GM23248 (cell line): ENCODE measurements at places on chromosomes 12 and 14.

GRCh38 chr14:71712478-71712877 lies 219.8 kb upstream of the RGS6 start:
- no peak for DNase-seq

- DNase-seq = no peak
Observed at GRCh38 chr12:41634091-41634490, 446.0 kb downstream of the PDZRN4 start.

GRCh38 chr12:1919284-1919683 lies 832 bp upstream of the CACNA2D4 start:
- no peak for DNase-seq

- DNase-seq = peak; percentile 27
Observed at GRCh38 chr12:49058366-49059044, 2.1 kb downstream of the KMT2D start.

DNA sequence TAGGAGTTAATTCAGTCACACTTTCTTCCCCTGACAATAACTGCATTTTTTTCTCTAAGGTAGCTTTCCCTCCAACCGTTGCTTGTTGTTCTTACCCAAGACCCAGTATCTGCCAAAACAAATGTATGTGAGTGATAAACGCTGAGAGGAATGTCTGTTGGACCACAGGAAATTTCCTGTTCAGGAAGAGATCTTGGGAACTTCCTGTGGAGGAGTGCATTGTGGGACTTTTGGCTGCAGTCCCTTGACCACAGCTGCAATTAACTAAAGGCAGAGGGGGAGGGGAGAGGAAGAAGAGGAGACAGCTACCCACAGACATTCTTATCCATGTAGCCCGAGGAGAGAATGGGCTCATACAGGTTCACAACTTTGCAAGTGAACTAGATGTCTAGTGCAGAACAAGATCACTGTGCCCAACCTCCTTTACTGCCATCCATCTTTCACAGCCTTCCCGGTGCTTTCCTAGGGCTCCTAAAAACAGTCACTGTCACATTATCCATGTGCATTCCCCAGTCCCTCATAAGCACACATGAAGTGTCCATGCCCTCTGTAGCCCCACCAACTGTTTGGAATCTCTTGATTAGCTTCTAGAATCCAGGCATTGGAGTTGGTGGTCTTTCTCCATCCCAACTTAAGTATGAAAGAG lies 149.5 kb downstream of the ETV6 start:
- DNase-seq = peak; percentile 74

- DNase-seq = peak; percentile 35
Observed at GRCh38 chr12:57342207-57342691, 88.6 kb downstream of the R3HDM2 start.

- DNase-seq = no peak
Observed at GRCh38 chr12:115035535-115036107, 351.6 kb upstream of the TBX3 start.

DNA sequence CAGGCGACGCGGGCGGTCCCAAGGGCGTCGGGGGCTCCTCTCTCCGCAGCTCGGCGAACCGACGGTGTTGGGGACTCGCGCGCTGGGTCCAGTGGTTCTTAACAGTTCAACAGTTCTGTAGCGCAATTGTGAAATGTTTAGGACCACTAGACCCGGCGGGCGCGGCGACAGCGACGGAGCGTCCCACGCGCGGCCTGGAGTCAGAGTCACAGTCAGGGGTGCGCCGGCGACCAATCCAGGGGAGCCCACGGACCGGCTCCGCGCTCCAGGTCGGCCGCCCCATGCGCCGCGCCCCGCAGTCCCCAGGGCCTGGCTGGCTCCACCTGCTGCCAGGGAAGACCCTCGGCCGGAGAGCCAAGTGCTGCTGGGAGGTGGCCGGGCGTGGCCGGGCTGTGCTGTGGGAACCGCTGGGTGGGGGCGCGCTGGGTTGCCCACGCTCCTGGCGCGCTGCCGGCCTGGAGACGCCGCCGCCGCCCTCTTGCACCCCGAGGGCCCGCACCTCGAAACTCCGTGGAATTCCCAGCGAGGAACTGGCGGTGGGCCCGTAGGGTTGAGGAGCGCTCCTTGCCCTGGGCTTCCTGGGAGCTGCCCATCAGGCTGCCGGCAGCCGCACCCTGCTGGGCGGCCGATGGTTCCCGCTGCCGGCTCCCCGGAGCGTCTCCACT lies 20.9 kb upstream of the KIF26A start:
- no peak for DNase-seq

GRCh38 chr12:121712190-121712460 lies 427 bp upstream of the TMEM120B start:
- peak; percentile 67 for DNase-seq

DNA sequence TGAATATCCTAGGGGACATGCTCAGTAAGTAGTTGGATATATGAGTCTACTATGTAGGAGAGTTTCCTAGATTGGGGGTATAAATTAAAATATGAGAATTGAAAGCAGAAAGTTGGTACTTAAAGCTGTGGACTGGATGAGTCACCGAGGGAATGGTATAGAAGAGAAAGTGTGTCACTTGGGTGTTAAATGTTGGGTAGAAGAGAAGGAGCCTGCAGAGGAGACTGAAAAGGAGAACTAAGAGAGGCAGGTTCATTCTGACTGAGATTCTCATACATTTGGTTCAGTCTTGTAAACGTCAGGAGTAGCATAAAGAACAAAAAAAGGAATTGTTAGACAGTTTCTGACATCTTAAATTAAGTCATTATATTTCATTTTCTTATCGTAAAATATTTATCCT lies 19.9 kb downstream of the LRRC9 start:
- DNase-seq = no peak

DNA sequence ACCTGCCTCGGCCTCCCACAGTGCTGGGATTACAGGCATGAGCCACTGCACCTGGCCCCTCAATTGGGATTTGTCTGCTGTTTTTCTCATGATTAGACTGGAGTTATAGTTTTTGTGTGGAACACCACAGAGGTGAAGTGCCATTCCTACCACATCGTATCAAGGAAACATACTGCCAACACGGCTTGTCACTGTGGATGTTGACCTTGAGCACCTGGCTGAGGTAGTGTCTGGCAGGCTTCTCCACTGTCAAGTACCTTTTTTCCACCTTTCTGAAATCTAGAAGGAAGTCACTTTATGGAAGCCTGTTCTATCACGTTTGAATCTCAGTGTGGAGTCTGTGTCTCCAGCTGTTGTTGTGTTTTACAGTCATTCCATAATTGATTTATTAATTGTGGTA lies 21.4 kb upstream of the SEL1L start:
- no peak for DNase-seq

DNA sequence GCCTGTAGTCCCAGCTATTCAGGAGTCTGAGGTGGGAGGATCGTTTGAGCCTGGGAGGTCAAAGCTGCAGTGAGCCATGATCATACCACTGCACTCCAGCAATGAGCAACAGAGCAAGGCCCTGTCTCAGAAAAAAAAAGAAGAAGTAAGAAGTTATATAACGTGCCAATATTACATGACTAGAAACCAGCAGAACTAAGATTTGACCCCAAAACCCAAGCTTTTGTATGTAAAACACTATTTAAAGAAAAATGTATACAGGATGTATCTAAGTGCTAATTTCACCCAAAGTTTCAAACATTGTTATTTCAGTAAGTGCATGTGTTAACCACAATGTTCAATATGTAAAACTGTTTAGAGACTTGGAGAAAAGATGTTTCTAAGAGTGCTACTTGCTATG lies 94.7 kb downstream of the SLC5A8 start:
- DNase-seq = no peak

DNA sequence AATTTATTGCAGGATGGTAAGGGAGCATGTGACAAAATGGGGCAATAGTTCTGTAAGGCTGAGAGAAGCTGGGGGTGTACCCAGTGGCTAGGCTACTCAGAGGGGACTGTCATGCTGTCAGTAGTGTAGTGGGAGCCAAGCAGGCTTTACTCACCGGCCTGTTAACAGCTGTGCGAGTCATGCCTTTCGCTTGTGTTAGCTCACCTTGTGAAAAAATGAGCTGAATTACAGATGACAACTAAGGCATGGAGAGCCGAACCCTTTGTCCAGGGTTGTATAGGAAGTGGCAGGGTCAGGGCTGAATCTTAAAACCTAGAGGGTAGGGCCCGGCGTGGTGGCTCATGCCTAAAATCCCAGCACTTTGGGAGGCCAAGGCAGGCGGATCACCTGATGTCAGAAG lies 37.9 kb downstream of the SH2B3 start:
- DNase-seq = peak; percentile 92

GRCh38 chr12:114671443-114672411 lies 12.2 kb downstream of the TBX3 start:
- DNase-seq = peak; percentile 78

- DNase-seq = no peak
Observed at GRCh38 chr14:98944989-98945388, 327.0 kb downstream of the BCL11B start.

DNA sequence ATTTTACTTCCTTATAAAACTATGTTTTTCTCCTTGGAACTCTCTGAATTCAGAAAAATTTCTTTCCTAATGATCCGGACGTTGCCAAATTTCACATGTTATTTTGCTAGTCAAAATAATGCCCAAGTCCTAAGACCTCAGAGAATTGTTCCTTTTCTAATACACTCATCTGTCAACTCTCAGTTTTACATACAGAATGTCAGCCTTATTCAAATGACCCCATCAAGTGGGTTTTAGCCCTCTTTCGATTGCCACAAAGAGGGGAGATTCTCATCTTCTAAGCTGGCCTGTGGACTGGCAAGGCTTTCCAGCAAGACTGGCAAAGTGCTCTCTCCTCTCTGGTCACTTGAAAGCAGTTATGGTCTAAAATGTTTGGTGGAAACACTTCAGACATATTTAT lies 99.3 kb upstream of the GPHB5 start:
- no peak for DNase-seq

GRCh38 chr14:66022526-66022925 lies 463.6 kb upstream of the CCDC196 start:
- no peak for DNase-seq

GRCh38 chr14:70822530-70823185 lies 13.3 kb upstream of the MAP3K9 start:
- DNase-seq = peak; percentile 62

GRCh38 chr14:50773632-50774541 lies 57.1 kb downstream of the NIN start:
- DNase-seq = peak; percentile 65

- peak; percentile 12 for DNase-seq
Observed at GRCh38 chr14:22039938-22040780, 366.5 kb upstream of the OR4E1 start.

GRCh38 chr12:23548742-23549141 lies 400.7 kb downstream of the SOX5 start:
- DNase-seq = no peak

- no peak for DNase-seq
Observed at GRCh38 chr12:80058586-80058985, 40.8 kb upstream of the OTOGL start.

DNA sequence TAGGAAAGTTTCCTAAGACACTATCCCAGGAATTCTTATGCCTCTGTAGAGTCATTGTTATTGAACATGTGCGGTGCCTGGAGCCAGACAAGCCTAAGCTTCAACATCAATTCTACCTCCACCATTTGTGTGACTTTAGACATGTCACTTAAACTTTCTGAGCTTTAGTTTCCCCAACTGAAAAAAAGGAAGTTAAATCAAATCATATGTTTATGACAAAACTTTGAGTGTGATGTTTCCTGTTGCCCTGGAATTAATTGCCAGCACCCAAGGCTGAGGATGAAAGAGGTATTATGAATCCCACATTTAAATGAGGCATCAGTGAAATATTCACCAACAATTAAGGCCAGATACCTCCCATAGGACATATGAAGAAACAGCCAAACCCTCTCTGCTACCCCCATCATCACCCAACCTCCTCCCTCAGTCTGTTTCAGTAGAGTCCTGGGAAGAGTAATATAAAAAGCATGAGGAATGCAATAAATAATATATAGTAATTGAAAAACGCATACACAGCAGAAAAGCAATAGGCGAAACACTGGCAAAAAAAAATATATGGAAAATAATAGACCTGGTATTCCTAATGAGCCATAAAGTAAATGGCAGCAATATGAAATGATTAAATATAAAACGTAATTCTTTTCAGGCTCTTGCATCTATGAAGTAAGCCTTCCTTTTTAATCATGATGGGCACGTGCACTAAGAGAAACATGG lies 182.0 kb upstream of the DCN start:
- peak; percentile 59 for DNase-seq

DNA sequence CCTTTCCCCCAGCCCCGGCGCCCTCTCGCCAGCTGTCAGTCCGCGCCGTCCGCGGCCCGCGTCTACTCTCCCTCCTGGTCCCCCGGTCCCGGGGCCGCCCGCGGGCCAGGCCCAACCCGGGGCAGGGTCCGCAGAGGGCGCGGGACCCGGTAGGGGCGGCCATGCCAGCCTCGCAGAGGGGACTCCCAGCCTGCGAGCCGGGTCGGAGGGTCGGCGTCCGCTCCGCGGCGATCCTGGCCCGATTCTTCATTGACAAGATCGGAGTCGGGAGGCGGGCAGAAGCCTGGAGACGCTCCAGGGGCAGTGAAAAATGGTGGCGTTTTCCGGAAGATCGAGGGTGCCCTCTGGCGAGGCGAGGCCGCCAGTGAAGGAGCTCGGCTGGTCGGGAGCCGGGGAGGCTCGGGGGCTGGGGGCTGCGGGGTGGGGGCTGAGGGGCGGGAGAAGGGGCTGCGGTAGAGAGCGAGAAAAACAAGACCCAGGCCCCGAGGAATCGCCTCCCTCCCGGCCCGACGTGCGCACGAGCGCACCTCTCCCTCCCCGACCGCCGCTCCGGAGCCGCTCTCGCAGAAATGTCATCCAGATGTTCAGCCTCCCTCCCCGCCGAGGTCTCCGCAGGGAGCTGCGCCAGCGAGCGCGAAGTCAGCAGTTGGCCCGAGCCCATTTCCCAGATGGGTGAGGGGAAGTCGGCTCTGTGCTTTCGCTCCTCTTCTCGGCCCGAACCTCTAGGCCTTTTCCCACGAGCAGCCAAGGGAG lies 647 bp upstream of the TGFB3 start:
- peak; percentile 92 for DNase-seq

DNA sequence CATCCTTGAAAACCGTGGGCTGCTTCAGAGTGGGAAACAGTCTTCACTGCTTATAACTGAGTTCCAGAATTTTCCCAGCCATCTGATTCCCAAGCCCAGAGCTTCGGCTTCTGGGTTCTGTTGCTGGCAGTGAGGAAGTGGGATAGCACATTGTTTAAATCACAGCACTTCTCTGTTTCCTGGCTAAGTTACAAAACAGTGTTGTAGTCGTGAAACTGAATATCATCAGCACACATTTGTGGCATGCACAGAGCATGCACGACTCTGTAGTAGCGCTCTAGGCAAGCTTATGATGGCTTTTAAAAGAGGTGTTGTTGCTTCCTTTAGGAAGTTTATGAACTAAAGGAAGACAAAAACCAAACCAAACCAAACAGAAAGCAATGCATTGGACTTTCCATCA lies 1005.5 kb downstream of the NRXN3 start:
- no peak for DNase-seq

DNA sequence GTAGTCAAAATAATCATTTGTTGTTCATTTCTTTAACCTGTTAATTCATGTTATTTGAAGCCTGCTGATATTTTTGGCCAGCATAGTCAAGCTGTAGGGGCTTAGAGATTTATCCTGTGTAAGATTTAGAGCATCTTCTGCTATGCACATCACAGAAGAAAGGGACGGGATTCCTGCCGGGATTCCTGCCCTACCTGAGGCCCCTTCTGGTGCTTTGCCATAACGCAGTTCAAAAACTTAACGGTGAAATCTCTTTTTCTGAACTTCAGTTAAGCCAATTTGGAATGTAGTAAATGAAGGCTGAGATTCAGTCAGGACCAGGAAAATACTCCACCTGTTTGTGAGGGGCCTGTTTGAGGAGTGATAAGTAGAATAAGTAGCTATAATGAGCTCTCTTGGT lies 50.7 kb upstream of the TMEM260 start:
- DNase-seq = no peak

- DNase-seq = no peak
Observed at GRCh38 chr12:114506651-114507050, 100.7 kb upstream of the TBX5 start.
